ENCODE measurements at places on chromosomes 11 and 22. TPM values are rescaled to one million over a fixed set of nuclear protein-coding genes. Genes with fewer than 3 reads are reported as not detected.

DRICH1 gene
- total RNA-seq = not detected

ISX gene
- not detected for total RNA-seq

FAU gene
- 524 TPM for total RNA-seq

MS4A4A gene
- 4.1 TPM for total RNA-seq

FJX1 gene
- 3.6 TPM for total RNA-seq

TTC36 gene
- 0.78 TPM for total RNA-seq

GGT5 gene
- total RNA-seq = 99.3 TPM

All from thyroid gland (tissue), 4 donors.